ENCODE measurements at places on chromosomes 2 and 18.
A peak's percentile ranks its signal among the peaks of the same experiment; 100 is the strongest.

GRCh38 chr18:51802569-51803428 lies 537.2 kb upstream of the DCC start:
- no peak for DNase-seq

- DNase-seq = no peak
Observed at GRCh38 chr2:177204417-177204816, 8.2 kb upstream of the HNRNPA3 start.

DNA sequence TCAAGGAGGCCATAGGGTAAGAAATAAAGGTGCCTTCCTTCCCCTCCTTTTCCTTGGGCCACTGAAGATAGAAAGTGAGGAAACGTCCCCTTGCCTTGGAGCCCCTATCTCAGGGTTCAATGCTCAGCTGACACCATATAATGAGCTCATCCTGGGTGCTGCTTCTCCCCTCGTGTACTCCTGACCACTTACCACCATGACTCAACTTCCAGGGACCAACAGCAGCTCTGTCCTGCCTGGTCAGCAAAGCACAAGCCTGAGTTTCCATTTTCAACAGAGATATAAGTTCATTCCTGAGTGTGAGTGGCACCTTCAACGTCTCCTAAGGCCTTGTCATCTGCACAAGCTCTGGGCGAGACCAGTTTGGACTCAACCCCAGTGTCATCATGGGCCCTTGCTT lies 151.2 kb downstream of the CAPN13 start:
- no peak for DNase-seq

- DNase-seq = no peak
Observed at GRCh38 chr18:80205294-80205693, 42.0 kb downstream of the PARD6G start.

DNA sequence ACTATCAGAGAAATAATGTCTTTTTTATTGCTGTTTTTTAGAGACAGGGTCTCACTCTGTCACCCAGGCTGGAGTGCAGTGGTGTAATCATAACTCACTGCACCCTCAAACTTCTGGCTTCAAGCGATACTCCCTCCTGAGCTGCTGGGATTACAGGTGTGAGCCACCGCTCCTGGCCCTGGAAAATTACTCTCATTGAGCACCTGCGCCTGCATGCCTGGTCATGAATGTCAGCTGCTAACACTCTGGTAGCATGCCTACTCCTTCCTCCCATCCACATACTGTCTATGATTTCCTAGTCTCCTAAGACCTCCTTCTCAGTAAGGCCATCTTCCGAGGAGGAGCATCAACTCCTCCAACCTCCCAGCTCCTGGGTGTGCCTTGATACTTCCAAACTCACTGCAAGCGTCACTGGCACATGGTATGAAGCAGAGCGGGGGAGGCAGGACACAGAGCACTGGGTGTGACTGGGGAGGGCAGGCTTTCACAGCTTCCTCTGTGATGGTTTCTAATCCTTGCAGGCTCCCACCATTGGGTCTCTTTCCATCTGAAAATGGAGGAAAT lies 1.6 kb upstream of the MAP2 start:
- peak; percentile 42 for DNase-seq
